ENCODE measurements at places on chromosomes 16 and 17.
A peak's percentile ranks its signal among the peaks of the same experiment; 100 is the strongest.

DNA sequence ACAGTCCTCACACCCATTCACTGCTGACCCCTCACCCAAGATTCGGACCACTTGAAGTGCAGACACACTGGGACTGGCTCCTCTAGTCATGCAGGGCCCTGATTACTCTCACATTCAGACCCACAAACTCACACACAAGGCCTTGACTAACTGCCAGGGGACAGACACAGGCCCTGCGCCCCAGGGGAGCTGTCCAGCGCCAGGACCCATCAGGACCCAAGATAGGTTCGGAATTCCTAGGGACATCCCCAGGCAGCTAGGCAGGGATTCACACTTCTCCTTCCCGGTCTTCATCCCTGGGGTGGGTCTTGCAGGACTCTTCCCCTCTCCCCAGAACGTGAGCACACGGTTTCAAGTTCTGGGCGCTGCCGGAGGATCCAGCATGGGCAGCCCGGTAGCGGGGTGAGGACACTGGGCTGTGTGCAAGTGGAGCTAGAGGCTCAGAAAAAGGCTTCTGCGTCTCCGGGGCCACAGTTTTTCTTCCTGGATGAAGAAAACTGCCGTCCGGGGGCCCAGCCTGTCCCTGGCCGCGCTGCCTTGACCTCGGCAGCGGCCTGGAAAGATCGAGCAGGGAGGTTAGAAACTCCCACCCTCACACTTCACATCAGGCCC lies 1.6 kb downstream of the SEZ6 start:
- peaks cover 69% of the 10 kb centered on the region for H3K27me3 ChIP-seq
- H3K36me3 ChIP-seq = no peaks in the 10 kb centered on the region
- peaks cover 2% of the 10 kb centered on the region for H3K4me1 ChIP-seq
- no peak overlapping the region for H3K27ac ChIP-seq
- no peak overlapping the region for H3K4me3 ChIP-seq
- no peak for DNase-seq

DNA sequence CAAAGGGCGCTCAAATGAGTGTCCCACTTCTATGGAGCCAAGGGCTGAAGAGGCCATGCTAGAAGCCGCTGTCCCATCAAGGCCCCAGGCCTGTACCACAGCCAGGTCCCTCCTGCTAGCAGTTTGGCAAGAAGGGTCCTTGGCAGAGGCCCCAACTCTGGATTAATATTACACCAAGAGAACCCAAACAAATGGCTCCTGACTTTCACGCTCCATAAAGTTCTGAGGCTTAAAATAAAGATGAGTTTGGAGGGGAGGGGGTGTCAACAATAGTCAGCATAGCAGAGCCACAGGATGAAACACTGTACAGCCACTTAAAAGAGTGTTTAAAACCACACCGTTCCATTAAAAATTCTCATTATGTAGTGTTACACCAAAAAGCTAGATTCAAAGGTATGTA lies 30.5 kb downstream of the CUEDC1 start:
- H3K4me3 ChIP-seq = no peak overlapping the region
- H3K27me3 ChIP-seq = no peaks in the 10 kb centered on the region
- no peaks in the 10 kb centered on the region for H3K4me1 ChIP-seq

GRCh38 chr17:58289869-58290268 lies 9.1 kb upstream of the MPO start:
- peaks cover 21% of the 10 kb centered on the region for H3K4me1 ChIP-seq
- H3K36me3 ChIP-seq = no peaks in the 10 kb centered on the region
- H3K4me3 ChIP-seq = no peak overlapping the region

- no peak overlapping the region for H3K4me3 ChIP-seq
- DNase-seq = no peak
- H3K27ac ChIP-seq = no peak overlapping the region
These were observed 54.9 kb downstream of the CYLD start for GRCh38 chr16:50796829-50797228.

- DNase-seq = no peak
- H3K36me3 ChIP-seq = no peaks in the 10 kb centered on the region
- H3K4me3 ChIP-seq = no peak overlapping the region
- no peaks in the 10 kb centered on the region for H3K27me3 ChIP-seq
- H3K4me1 ChIP-seq = no peaks in the 10 kb centered on the region
- H3K27ac ChIP-seq = no peak overlapping the region
These were observed 13.8 kb downstream of the ENDOV start for GRCh38 chr17:80428796-80429195.

DNA sequence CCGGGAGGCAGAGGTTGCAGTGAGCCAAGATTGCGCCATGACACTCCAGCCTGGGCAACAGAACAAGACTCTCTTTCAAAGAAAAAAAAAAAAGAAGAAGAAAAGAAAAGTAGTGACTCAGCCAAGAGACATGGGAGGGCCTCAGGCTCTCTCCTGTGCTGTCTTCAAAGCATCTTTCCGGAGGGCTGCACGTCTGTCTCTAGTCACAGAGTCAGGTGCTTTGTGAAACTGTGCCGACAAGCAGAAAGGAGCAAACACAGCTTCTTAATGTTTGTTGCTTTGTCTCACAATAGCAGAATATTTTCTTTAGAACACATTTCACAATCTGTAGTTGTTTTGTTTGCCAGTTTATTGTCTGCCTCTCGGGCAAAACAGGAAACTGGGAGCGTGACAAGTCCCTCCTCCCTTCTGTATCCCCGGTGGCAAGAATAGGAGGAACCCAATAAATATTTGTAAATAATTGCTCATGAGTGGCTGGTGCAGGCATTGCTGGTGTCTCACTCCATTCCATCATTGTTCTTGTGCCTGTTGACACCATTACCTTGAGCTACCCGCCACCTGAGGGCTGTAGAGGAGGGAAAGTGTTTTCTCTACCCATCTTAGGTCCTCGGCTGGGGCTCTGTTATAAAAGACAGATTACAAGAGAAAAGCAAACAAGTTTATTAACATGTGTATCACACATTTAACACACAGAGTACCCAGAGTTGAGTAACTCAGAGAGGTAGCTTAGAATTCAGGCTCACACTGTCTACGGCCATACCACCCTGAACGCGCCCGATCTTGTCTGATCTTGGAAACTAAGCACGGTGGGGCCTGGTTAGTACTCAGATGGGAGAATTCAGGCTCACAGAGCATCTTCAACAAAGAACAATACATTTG lies 5.5 kb downstream of the GAST start:
- no peaks in the 10 kb centered on the region for H3K4me1 ChIP-seq
- DNase-seq = no peak
- H3K36me3 ChIP-seq = no peaks in the 10 kb centered on the region

DNA sequence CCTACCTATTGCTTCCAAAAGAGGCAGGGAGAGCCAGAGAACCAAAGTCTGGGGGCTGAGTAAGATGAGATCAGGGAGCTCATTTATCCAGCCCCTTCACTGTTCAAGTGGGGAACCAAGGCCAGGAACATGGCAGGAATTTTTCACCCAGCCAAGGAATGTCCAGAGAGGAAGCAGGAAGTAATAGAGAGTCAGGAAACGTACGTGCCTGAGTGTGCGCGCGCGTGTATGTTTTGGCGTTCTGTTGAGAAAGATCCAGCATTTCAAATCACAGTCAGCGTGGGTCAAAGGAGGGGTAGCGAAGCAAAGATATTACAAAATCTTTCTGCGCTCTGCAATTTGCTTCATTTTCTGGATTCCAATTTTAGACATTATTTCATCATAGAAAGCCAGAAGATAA lies 41.9 kb upstream of the WSCD1 start:
- H3K4me3 ChIP-seq = no peak overlapping the region
- H3K4me1 ChIP-seq = no peaks in the 10 kb centered on the region
- DNase-seq = no peak

DNA sequence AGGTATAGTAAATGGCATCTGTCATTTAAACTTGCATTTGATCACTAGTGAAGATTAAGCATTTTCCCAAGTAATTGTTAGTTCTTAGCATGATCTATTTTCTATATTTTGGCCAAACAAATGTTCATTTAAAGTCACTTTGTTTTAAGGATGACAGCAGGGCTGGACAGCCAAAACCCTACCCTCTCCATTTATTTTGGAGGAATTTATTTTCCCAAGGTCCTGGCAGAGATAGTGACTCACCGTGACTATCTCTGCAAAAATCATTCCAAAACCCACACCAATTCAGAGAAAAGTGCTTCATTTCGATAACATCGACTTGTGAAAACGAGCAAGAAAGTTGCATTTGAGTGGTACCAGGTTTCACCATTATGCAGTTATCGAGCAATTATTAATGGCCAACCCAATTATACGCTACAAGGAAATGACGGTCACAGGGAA lies 665 bp upstream of the AKAP1 start:
- H3K4me3 ChIP-seq = peak overlapping the region; percentile 89
- no peak for DNase-seq
- H3K36me3 ChIP-seq = no peaks in the 10 kb centered on the region
- no peaks in the 10 kb centered on the region for H3K27me3 ChIP-seq
- H3K27ac ChIP-seq = peak overlapping the region; percentile 96
- H3K4me1 ChIP-seq = peaks cover 25% of the 10 kb centered on the region

DNA sequence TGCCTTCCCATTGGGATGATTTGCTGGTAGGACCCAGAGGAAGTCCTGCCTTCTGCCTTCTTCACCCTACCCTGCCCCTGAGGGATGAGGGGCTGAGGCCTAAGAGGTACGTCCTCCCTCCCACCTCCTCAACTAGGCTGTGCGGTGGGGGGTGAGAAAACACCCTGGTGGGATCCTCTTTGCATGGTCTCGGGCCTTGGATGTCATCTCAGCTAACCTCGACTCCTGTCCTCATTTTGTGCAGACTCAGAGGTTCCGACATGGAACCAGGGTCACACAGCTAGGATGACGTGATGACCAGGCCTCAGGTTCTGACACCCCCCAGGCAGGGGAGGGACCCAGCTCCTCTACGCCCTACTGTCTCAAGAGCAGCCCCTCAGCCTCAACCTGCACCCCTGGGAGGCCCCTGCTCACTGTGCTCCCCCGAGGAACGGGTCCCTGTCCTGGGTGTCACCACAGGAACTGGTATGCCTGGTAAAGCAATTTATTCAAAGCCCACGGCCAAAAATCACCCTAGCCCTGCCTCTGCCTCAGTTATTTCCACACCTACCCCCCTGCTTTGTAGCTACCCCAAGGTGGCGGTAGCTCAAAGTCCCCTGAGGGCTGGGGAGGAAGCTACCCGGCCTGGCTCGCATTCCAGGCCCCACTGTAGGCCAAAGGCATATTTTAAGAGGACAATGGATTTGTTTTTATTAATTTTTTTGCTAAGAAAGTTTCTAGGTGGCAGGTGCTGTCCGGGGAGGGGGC lies 17.5 kb downstream of the UNC13D start:
- DNase-seq = no peak
- peaks cover 44% of the 10 kb centered on the region for H3K36me3 ChIP-seq
- H3K27ac ChIP-seq = peak overlapping the region; percentile 47
- H3K4me1 ChIP-seq = peaks cover 46% of the 10 kb centered on the region
- no peaks in the 10 kb centered on the region for H3K27me3 ChIP-seq
- no peak overlapping the region for H3K4me3 ChIP-seq

All from common myeloid progenitor, CD34-positive (primary cell).